ENCODE measurements at places on chromosomes 7 and 10.

DNA sequence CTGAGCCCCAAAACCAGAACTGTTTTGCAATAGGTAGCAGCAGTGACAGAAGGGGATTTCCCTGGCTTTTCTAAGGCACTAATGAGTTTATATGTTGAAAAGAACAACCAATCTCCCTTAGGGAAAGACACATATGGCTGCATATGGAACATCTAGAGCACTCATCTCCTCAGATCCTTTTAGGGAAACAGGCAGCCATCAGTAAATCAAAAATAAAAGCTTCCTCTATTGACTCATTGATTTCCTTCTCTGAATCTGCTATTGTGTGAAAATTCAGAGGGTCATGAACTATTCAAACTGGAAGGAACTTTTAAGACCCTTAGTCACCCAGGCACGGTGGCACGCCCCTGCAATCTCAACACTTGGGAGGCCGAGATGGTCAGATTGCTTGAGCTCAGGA lies 110.9 kb upstream of the NANOS1 start:
- no peak for ATAC-seq

GRCh38 chr7:83509255-83510021 lies 139.5 kb downstream of the SEMA3E start:
- no peak for ATAC-seq

- ATAC-seq: no peak
Measured at GRCh38 chr7:11934796-11935195, 102.8 kb upstream of the THSD7A start.

- ATAC-seq: peak; percentile 11
Measured at GRCh38 chr7:128909625-128910568, 612 bp downstream of the KCP start.

DNA sequence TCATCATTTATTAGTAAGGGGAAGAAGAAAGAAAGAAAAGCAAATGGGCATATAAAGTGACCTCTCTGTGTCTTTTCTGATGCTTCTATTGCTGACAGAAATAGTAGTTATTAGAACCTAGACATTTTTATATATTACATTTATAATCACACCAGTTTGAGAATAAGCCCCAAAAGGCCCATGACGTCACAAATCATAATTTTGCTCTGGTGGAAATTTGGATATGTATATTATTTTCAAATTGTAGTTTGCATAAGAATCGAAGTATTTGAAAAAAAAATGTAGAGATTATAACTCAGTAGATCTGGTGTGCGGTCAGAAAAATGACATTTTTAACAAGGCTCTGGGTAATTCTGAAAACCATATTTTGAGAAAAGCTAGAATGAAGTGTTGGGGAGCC lies 101.2 kb upstream of the STEAP1 start:
- ATAC-seq: no peak

DNA sequence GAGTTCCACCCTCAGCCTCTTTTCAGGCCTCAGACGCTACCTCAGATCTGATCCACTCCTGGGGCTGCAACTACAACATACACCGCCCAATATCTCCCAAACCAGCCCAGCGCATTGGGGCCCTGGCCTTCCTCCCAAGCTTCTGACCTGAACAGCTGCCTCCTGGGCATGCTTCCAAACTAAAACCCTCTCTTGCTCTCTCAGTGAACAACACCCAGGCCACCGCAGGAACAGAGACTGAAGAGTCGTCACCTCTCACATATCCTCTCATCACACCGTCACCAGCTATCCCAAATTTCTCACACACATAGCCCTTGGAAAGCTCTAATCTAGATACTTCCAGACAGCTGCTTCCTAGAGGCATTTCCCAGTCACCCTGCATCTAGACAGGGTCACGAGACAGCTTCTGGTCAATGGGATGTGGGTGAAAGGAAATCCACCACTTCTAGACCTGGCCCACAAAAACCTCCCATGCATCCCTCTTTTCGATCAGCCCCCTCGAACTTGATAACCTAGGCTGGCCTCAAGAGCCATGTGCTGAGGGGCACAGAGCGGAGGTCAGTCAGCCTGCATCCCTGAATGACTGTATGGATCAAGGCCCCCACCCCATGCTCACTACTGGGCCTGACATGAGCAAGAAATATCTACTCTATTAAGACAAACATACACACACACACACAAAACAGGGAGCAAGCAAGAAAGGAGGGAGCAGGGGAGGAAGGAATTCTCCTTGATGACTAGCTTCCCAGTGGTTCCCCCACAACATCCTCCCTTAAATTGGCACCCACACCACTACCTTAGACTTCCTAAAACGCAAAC lies 1.8 kb downstream of the PARP12 start:
- no peak for ATAC-seq

DNA sequence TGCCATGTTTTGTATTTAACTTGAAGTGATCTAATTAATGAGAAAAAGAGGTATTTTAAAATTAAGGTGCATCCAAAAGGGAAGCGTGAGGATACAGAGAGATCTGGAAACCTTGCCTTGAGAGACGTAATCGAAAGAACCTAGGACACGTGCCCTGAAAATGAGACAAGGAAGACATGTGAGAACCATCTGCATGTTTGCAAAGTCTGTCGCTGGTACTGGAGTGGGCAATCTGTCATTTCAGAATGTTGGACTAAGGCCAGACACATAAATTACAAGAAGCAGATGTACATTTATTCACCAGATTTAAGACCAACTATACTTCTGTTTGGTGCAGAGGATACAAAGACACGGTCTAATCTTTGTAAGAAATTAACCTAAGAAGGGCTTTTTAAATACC lies 9.2 kb downstream of the AGR2 start:
- ATAC-seq: peak; percentile 59

DNA sequence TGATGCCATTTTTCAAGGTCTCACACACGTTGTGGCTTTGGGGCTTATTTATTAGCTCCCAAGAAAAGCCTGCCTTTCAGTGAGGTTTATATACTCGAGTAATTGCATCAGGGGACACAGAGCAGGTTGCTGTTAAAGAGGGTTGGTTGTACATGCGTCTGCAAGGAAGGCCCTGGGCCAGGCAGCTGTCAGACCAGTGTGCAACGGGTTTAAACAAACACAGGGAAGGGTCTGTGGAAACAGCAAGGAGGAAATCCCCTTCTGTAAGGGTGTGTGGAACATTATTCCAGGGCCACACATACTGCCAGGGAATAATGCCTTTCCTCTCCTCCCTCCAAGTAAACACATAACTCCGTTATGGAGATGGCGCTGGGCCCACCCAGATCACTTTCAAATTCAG lies 1.7 kb upstream of the CHST15 start:
- no peak for ATAC-seq

DNA sequence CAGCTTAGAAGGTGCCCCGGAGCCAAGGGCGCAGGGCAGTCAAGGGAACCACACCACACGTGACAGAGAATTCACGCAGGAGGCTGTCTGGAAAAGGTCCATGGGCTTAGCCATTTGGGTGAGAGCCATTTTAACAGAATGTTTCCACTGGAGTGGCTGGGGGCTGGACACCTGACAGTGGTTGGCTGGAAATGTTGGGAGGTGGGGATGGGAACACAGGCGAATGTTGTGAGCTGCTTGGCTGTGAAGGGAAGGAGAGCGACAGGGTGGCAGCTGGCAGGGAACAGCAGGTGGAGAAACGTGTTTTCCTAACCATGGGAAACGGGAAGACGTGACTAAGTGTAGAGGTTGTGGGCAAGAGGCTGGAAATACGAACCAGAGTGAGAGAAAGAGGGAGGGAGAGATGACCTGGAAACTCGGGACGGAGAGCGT lies 100.5 kb upstream of the ZNF32 start:
- ATAC-seq: no peak

DNA sequence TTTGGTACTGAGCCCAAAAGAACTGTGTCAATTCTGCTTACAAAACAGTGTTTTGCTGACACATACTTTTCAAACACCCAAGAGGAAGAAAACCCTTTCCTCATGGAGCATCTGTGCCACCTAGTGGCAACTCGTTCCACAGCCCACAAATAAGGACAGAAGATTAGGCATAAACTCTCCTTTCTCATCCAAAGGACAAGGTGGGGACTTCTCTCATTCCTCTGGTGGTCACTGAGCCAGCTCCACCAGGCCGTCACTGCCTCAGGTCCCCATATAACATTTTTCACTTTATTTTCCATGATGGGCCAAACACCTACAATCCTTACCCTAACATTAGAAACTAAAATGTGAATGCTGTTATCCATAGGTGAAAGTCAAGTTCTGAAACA lies 76.9 kb downstream of the RNF216 start:
- ATAC-seq: peak; percentile 90

- ATAC-seq: no peak
Measured at GRCh38 chr7:125878988-125879387, 949.4 kb upstream of the POT1 start.

GRCh38 chr10:97542169-97543024 lies 30.2 kb upstream of the ANKRD2 start:
- ATAC-seq: peak; percentile 79

- no peak for ATAC-seq
Measured at GRCh38 chr10:62112963-62113362, 155.7 kb downstream of the RTKN2 start.

DNA sequence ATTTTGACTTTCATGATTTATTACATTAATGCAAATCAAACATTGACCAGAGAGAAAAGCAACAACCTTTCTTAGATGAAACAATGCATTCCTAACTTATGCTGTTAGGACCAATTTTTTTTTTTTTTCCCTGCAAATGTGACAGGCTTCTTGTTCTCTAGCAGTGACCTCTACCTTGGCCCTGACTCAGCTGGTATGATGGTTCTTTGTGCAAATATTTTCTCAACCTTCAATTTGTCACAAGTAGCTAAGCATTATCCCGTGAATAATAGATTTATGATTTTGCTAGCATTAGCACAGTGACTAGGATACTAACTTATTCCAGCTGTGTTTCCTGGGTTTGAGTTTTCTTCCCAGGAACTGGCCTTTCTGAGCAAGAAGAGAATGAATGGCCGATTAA lies 64.9 kb downstream of the PPP1R9A start:
- ATAC-seq: peak; percentile 48

DNA sequence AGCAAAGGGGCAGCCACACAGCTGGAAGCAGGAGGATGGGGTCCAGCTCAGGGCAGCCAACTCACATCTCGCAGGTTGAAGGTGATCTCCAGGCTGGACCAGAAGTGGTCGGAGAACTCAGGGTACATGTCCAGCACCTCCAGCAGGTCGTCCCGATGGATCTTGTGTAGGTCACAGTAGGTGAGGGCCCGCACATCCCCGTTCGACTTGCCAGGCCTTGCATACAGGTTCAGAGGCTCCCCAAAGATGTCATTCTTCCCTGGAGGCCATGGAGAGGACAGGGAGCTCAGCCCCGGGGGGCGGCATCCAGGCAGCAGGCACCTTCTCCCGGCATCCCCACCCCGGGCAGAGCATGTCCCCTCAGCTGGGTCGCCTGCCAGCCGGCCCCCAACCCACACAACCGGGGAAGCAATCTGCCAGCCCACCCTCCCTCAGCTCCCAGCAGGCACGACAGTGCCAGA lies 29.3 kb downstream of the KCNH2 start:
- ATAC-seq: no peak

DNA sequence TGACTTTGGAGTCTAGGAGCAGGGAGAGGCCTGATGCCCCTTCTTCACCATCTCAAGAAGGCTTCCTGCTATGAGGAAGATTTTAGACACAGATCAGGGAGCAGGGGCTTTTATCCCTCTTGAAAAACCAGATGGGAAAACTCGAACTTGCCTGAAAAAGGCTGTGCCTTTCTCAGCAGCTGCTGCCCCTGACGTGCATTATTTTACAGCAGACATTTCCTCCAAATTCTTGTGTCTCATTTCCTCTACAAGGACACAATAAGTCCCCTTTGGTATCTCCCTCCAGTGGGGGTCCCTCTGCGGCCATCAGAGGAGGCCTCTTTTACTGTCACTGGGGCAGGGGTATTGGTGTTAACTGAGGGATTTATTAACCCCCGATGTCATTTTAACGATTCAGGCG lies 38.0 kb upstream of the AQP1 start:
- no peak for ATAC-seq

GRCh38 chr10:42630537-42631134 lies 7.7 kb downstream of the ZNF33B start:
- no peak for ATAC-seq

DNA sequence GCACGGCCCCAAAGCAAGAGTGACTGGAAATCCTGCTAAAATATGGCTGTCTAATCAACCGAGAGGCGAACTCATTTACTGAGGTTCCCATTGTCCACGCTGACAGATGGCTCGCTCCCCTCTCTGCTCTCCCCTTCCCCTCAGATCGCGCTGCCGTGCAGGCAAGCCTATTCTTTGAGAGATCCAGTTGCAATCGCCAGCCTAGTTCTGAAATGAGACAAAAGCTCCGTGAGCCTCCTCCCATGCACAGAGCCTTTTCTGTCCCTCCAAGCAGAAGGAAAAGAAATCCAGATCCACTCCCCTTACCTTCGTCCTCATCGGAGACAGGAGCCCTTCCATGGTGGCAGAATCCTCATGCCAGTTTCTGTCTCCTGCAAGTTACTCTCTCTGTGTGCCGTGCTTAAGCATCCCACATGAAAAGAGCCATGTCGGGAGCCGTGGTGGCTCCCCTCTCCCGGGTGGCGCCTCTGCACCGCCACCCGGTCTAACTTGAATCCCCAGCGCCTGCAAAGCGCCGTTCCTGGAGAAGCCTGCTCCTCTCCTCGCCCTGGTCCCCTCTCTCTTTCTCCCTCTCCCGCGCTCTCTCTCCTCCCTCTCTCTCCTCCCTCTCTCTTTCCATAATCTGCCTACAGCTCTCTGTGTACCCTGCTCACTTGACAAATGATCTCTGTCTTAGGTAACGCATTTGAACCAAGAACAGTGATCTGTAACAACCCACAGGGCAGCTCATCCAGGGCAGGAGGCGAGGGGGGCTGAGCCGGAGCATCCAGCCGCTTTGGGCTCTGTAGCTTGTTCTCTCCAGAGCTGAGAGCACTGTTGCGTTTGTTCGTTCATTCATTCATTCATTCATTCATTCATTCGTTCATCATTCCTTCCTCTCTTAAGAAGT lies 156.8 kb downstream of the FRMD4A start:
- peak; percentile 85 for ATAC-seq

DNA sequence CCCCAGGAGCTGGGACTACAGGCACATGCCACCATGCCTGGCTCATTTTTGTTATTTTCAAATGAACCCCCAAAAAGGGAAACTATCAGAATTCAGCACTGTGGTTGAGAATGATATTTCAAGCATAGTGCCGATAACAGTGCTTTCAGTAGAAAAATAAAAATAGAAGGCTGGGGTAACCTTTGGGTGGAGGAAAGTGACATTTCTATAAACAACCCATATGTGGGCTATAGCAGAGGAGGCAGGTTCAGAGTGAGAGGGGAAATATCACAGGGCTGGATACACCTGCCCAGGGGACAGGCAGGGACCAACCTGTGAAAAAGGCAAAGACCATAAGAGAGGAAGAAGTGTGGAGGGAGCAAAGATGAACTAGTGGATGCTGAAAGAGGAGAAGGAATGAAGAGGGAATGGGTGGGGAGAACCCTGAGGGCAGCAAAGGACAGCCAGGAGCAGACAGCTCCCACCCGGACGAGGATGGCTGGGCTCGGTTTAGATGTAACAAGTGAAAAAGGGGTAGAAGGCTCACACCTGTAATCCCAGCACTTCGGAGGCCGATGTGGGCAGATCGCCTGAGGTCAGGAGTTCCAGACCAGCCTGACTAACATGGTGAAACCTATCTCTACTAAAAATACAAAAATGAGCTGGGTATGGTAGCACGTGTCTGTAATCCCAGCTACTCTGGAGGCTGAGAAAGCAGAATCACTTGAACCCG lies 56.5 kb downstream of the MAP3K8 start:
- ATAC-seq: no peak
